ENCODE measurements at places on chromosomes 5 and 9.

DNA sequence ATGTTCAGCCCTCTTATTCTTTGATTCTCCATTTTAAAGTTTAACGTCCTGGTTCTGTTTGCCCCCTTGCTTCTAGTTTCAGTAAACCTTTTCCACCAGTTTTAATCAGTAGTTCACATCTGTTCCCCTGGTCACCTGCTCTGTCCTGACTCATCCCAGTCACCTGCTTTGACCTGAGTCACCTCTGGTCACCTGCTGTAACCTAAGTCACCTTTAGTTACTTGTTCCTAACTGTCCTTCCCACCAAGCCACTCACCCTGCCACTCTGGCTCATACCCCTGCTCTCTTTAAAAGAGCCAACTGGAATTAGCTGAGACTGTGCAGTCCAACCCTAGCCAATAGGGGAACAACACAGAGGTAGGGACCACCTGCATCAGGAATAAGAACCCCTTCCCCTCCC is 43.0 kb downstream of the SEMA6A start:
- no peak for DNase-seq

- DNase-seq: no peak
Observed at GRCh38 chr5:76450054-76450453, 47.0 kb downstream of the IQGAP2 start.

DNA sequence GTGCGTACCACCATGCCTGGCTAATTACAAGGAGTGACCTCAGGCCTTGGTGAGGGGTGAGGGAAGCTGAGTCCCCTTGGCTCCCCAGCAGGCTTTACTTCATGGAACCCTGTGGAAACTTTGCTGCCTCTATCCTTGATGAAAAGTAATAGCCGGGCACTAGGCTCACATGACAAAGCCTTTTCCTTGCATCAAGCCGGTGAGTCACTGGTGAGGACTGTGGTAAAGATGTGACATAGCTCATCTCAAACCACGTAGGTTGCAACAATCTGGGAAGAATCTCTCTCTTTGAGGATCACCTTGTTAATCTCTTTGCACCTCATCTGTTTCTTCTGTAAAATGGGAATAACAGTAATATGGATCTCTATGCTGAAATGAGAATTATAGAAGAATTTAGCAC is 116.3 kb upstream of the SLC25A48 start:
- no peak for DNase-seq

GRCh38 chr5:167489202-167489601 is 802.2 kb upstream of the WWC1 start:
- no peak for DNase-seq

GRCh38 chr5:107619781-107620180 is 51.0 kb downstream of the EFNA5 start:
- no peak for DNase-seq

DNA sequence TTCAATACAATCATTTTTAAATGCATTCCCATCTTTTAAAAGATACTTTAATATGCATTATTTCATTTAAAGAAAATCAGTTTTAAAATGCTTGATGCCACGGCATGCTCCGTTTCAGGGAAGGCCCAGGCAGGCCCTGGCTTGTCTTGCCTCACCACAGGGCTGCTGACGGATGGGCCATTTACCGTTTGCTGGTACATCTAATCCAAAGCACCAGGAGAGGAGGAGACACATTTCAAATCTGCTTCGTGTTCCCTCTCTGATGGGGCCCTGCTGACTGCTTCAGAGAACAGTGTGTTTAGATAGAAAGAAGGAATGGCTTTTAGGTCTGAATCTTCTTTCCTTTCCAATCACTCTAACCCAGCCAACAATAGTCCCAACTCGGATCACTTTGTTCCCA is 185.2 kb downstream of the DCP2 start:
- no peak for DNase-seq

DNA sequence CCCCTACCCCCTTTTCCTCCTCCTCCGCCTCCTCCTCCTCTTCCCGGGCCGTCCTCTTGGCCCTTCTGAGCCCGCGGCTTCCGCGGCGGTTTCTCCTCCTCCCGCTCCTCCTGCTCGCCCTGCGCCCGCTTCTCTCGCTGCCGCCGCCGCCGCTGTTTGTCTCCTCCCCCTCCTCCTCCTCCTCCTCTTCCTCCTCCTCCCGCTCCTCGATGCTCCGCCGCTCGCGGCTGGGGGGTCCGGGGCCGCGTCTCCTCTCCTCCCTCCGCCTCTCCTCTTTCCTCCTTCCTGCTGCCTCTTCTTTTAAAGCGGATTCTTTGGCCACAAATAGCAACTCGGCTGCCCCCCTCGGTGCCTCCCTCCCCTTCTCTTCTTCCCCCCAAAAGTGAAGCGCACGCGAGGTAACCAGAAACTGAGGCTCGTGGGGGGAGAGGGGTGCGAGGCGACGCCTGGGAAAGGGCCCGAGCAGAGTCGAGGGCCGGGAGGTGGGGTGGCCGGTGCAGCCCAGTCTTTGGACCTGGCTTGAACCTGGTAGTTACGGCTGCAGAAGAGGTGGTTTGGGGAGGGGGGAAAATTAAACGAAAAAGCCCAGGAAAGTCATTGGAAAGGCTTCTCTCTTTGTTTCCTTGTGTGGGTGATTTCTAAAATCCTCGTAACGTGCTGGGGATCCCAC is 1058.5 kb upstream of the DMAC1 start:
- peak; percentile 7 for DNase-seq

DNA sequence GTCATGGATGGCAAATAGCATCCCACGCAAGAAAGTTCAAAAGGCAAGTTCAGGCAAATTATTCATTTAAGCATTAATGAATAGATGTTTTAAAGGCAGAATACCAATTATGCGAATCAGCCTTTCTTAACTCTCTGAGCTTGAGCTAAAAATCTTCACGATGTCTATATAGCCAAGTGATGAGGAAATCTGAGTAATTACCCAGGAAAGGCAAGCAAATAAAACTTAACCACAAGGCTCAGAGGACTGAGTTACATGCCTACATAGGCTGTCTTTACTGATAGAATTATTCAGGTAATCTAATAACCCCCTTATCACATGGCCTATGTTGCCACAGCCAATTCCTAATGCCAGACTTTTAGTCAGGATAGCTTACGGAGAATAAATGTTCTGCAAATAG is 120.8 kb upstream of the MTAP start:
- DNase-seq: no peak

DNA sequence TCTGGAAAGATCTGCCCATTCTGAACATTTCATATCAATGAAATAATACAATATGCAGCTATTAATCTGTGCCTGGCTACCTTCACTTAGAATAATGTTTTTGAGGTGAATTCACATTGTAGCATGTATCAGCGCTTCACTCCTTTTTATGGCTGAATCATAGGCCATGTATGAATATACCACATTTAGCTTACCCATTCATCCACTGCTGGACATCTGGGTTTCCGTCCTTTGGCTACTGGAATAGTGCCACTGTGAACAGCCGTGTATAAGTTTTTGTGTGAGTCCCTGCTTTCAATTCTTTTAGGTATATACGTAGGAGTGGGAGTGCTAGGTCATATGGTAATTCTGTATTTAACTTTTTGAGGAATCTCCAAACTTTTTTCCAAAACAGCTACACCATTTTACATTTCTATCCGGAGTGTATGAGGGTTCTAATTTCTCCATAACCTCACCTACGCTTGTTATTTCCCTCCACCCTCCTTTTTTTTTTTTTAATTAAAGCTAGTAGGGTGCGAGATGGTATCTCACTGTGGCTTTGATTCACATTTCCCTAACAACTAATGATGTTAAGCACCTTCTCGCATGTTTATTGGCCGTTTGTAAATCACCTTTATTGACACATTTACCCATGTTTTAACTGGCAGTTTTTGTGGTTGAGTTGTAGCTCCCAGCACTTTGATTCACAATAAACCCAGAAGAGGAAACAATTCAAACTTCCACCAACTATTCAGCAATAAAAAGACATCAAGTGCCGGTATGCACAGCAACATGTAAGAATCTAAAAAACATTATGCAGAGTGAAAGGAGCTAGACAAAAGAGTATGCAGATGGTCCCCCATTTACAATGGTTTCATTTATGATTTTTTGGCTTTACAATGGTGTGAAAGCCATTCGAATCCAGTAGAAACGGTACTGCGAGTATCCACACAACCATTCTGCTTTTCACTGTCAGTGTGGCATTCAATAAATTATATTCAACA is 8.1 kb downstream of the SEMA4D start:
- DNase-seq: peak; percentile 73

GRCh38 chr9:8362250-8362649 is 562.7 kb upstream of the DMAC1 start:
- no peak for DNase-seq

DNA sequence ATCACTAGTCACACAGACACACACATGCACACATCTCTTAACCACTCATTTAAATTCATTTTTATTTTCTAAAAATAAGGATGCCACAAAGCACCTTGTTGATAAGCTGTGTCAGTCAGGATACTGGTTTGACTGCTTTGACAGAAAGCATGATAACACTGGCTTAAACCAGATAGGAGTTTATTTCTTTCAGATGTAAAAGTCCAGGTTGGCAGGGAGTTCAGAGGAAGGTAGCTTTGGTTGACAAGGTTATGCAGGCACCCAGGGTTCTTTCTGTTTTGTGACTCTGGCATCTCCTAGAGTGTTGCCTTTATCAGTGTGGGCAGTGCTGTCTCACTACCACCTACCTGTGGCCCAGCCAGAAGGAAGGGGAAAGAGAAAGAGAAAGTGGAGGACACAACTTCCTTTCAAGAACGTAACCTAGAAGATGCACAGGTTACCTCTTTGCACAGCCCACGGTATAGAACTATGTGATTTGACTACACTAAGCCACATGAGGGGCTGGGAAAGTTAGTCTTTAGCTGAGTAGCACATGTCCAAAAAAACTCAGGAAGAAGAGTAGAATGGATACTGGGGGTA is 334.7 kb downstream of the OSTF1 start:
- DNase-seq: no peak

GRCh38 chr5:10599862-10600284 is 36.0 kb downstream of the ANKRD33B start:
- DNase-seq: no peak

DNA sequence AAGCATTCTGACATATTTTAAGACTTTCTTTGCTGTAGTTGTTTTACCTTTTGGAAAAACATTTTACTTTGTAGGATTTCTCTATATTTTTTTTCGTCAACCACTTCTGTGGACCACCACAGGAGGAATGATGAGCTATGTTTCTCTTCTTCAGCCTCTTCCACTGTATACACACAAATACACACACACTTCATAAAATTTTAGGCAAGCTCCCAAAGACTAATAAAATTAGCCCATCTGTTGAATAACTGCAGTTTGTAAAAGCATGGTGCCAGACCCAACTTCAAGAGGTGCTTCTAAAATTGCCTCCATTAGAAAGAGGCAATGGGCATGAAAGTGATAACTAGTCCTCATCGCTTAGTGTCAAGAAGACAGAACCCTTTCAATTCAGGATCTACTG is 4.1 kb upstream of the CEP120 start:
- DNase-seq: no peak

GRCh38 chr9:20040991-20041696 is 252.3 kb upstream of the SLC24A2 start:
- no peak for DNase-seq

- no peak for DNase-seq
Observed at GRCh38 chr5:55715519-55716078, 3.5 kb upstream of the SLC38A9 start.

Measured in B cell (primary cell).